ENCODE measurements at places on chromosomes 6 and 20.

- peak; percentile 48 for DNase-seq
Observed at GRCh38 chr6:152267967-152268845, 369.0 kb downstream of the SYNE1 start.

GRCh38 chr6:110389689-110390382, 25.5 kb downstream of the DDO start:
- DNase-seq: peak; percentile 72

DNA sequence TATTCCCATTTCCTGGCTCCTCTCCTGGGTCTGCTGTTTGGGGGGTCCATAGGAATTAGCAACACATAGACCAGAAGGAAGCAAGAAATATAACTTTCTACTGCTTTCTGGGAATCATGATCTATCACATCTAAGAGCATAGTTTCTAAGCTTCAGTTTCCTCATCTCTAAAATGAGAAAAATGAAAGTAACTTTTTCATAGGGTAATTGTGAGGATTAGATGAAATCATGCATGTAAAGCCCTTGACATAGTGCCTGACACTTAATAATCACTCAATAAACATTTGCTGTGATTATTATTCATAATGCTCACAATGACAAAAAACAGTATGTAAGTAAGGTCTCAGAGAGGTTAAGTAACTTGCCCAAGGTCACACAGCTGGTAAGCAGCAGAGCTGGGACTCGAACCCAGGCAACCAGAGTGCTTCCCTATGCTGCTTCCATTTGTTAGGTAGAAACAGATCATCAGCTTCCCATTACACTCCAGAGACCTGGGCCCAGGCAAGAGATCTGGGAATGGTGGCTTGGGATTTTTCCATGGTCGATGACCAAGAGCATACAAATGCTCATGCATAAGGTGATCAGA, 86.6 kb upstream of the MAFB start:
- no peak for DNase-seq

DNA sequence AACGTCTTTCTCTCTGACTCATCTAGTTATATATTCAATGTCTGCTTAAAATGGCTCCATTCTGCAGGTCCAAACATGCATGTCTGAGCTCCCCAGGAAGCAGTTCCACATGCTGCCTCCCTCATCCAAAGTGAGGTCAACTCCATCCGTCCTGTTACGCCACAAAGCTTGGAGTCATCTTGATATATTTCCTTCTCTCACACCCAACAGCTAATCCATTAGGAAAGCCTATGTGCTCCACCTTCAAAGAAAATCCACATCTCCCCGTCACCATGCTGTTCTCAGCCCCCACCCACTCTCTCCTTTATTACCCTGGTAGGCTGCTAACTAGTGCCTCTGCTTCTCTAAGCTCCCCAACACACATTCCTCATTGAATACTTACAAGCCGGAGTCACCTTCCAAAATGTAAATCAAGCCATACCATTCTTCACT, 130.2 kb upstream of the SYNDIG1 start:
- no peak for DNase-seq

GRCh38 chr6:1296542-1296941, 15.4 kb upstream of the FOXQ1 start:
- no peak for DNase-seq

GRCh38 chr6:110557199-110557598, 80.8 kb upstream of the SLC22A16 start:
- no peak for DNase-seq

- DNase-seq: no peak
Observed at GRCh38 chr6:13281686-13282085, 46.7 kb downstream of the TBC1D7 start.

DNA sequence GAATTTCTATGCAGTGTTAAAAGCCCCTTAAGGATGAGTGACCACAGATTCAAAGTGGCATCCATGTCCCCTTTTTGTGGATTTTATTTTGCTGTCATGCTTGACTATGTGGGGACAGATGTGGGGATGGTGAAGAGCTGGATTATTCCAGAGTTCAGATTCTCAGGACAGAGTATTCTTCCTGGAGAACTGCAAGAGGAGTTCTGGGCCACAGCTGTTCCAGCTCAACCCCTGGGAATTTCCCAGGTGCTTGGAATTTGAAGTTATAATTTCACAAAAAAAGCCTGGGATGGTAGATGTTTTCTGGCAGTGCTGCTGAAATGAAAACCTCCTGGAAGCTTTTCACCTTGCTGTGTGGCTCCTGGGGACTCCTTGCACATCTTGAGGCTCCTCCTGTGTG, 671.8 kb upstream of the MARCKS start:
- no peak for DNase-seq

- no peak for DNase-seq
Observed at GRCh38 chr6:15577550-15578171, 85.2 kb downstream of the DTNBP1 start.

DNA sequence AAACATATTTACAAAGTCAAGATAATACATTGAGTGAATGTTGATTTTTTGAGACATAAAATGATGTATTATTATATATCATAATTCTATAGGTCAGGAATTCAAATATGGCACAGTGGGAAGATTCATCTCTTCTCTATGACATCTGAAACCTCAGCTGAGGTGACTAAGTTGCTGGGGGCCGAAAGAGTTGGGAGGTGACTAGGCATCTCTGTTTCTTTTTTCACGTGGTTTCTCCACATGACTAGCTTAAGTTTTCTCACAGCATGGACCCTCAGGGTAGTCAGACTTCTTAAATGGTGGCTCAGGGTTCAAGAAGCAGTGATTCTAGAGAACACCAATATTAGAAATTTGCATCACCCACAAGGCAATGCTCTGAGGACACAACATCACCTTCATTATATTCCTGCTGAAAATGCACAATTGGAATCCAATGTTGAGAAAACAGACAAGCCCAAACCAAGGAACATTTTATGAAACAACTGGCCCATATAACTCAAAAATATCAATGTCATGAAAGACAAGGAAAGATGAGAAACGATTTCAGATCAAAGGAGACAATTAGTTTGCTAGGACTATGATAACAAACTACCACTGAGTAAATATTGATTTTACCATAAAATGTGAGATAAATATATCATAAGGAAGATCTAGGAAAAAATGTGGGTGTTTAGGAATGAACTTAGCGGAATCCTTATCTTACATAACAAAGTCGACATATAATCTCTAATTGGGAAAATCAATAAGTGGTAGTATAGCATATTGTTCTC, 273.3 kb upstream of the IRAK1BP1 start:
- no peak for DNase-seq

GRCh38 chr6:146087386-146087785, 58.5 kb downstream of the GRM1 start:
- no peak for DNase-seq

- DNase-seq: no peak
Observed at GRCh38 chr20:9214685-9215084, 145.8 kb downstream of the PLCB4 start.

GRCh38 chr20:23245553-23246181, 104.9 kb upstream of the NXT1 start:
- DNase-seq: peak; percentile 89

DNA sequence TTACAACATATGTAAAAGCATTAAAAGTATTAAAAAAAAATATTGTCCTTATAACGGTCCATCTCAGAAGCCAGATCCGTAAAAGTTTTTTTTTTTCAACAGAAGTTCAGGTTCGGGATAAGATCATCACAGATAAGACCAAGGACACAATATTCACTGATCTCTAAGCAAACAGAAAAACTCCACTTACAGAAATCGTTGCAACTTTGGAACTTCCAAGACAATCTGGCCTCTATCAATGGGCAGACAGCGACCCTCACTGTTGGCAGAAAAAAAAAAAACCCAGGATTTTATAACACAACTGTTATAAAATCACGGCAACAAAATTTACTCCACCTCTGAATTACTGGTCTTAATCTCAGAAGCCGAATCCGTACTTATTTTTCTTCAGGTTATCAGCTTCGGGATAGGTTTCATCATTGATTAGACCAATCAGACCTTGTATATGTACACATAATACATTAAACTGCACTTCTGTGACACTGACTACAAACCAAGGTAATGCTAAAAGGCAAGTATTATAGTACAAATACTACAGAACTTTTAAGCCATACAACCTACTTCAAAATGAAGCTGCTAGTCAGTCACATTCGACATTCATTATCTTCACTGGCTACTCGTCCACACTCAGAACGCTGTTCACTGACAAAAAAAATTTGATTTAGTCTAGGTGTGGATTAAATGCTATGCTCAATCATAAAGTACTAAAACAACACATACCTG, 34.7 kb upstream of the SYNCRIP start:
- peak; percentile 61 for DNase-seq

- DNase-seq: no peak
Observed at GRCh38 chr6:119535332-119535731, 185.8 kb upstream of the MAN1A1 start.

GRCh38 chr6:41649596-41649995, 11.3 kb downstream of the MDFI start:
- no peak for DNase-seq

GRCh38 chr6:12962987-12963386, 246.4 kb downstream of the PHACTR1 start:
- DNase-seq: peak; percentile 88

DNA sequence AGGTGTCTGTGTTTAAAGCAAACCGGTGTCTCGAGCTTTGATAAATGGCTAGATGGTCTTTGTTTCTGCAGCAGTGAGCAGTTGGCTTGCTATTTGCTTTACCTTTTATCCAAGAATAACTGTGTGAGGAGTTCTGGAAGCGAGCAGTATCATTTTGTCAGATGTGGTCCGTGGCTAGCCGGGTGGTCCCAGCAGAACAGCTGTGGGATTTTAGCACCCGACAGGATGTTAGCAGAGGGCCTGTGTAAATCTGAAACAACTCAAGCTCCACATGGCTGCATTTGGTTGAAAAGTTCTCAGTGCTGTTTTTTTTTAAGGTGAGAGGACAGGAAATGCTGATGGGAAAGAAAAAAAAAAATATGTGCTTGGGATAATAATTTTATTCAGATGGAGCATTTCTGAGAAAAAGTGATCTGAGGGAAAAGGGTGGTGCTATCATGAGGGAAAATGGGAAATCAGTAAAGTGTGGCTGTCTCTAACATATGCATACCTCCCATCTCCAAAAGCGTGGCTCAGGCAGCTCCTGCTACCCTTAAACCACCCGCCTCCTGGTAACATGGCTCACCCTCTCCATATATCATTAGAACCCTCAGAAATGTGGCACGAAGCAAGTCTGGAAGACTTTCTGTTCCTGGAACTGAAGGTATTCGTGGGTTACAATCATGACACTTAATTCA, 215.4 kb downstream of the TSHZ2 start:
- no peak for DNase-seq

GRCh38 chr6:1597121-1597744, 12.5 kb upstream of the FOXC1 start:
- DNase-seq: no peak

DNA sequence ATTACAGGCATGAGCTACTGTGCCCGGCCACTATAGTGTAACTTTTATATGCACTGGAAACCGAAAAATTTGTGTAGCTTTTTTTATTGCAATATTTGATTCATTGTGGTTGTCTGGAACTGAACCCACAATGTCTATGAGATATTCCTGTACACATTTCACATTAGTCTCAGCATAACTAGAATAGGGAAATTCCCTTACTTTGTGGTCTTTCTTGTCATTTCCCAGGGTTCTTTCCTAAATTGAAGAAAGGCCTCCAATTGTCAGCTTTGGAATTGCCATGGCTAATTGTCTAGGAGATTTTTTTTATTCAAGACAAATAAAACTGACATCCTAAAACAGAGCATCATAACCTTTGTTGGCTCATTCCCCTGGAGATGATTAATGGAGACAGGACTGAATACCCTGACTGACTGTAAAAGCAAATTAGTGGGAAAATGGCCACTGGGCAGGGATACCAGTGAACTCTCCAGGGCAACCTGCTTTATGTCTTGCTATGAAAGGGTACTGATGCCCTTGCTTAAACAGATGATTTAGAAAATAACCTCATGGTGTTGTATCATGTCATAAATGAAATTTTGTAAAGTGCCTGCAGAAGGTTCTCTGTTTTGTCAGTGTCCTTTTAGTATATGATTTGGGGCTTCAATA, 576.9 kb downstream of the RFPL4B start:
- DNase-seq: no peak

GRCh38 chr20:39705032-39705431, 742.9 kb downstream of the DHX35 start:
- no peak for DNase-seq

GRCh38 chr6:22880686-22881433, 311.5 kb downstream of the HDGFL1 start:
- DNase-seq: no peak

DNA sequence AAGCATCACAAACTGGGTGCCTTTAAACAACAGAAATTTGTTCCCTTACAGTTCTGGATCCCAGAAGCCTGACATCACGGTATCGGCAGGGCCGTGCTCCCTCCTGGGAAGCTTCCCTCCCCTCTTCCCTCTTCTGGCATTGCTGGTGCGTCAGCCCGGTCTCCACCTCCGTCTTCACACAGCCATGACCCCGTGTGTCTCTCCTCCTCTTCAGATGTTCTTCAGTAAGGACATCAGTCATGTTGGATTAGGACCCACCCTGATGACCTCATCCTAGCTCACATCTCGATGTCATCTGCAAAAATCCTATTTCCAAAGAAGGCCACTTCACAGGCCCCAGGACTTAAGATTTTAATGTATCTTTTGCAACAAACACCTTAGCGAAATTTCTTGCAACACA, 38.4 kb upstream of the TBXT start:
- no peak for DNase-seq

DNA sequence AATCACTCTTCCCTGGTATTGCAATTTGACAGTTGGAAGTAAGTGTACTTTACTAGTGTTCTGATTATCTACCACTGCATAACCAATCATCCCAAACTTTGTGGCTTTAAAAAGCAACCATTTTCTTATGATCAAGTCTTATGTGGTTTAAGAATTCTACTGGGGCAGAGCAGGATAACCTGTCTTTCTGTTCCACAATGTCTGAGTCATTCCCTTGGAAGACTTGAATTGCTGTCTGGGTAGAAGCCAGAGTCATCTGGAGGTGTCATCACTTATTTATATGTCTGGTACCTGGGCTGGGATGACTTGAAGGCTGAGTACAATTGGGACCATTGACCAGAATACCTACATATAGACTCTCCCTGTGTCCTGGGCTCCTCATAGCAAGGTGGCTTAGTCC, 644.3 kb downstream of the HDGFL1 start:
- no peak for DNase-seq

GRCh38 chr6:161444464-161444863, 170.6 kb upstream of the AGPAT4 start:
- DNase-seq: no peak
